ENCODE measurements at places on chromosomes 13 and 19. TPM values are rescaled to one million over a fixed set of nuclear protein-coding genes. Genes with fewer than 3 reads are reported as not detected.

Gene RPL21
- total RNA-seq, result 837 TPM

Gene FDX2
- total RNA-seq, result 26.2 TPM

Gene ZNF823
- total RNA-seq, result 6.1 TPM

Gene SLC25A41
- total RNA-seq, result not detected

Gene C1QTNF9B
- not detected for total RNA-seq

Gene NMRK2
- total RNA-seq, result not detected

Gene RFXAP
- 4.3 TPM for total RNA-seq

Gene ATP8A2
- 1.5 TPM for total RNA-seq

Gene C1QTNF9
- not detected for total RNA-seq

GRCh38 chr13:33349986-33350826 is 64.7 kb upstream of the STARD13 start:
- DNase-seq, result peak; percentile 93

DNA sequence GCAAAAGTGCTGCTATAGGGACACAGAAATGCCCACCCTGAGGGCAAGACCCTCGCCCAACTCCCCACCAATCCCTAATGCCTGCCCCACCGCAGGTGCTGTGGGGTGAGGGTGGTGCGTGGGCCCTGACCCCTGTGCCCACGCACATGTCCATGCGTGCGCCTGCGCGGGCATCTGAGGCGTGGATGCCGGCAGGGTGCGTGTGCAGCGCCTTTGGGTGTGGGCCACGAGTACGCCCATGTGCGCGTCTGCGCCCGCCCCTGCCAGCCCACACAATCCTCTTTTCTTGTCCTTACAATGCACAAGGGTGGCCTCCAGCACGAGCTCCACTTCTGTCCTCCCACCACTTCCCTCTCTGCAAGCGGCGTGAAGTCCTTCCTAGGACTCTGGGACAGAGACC is 14.3 kb downstream of the FUT6 start:
- no peak for DNase-seq

- no peak for DNase-seq
These were observed 41.3 kb upstream of the KCTD15 start for GRCh38 chr19:33755099-33756035.

GRCh38 chr13:79530270-79530669 is 49.3 kb downstream of the NDFIP2 start:
- DNase-seq, result no peak

- DNase-seq, result no peak
These were observed 126.9 kb downstream of the SIPA1L3 start for GRCh38 chr19:38033658-38034491.

DNA sequence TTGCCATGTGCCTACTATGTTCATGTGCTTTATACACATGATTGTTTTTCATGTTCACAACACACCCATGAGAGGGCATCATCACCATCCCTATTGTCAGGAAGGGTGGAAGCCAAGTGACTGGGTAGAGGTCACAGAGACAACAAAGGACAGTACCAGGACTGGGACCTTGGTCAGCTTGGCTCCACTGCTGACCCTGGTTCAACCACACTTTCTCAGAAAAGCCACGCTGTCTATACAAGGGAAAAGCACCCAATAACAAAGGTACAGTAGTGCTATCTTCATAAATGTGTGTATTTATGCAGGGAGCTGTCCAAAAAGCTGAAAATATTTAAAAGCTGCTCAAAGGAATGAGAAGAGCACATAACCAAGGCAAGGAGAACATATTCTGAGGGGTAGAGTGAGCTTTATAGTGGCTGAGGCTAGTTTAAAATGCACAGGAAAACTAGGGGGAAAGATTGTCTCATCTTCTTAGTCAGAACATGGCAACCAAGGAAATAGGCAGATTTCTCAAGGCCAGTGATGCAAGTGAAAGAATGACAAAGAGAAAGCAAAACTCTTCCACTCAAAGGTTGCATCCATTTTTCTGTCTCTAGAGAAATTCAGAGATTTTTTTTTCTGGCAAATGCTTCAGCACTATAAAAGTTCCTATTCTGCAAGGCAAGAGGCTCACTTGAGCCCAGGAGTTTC is 415.0 kb downstream of the FOXO1 start:
- no peak for DNase-seq

- no peak for DNase-seq
These were observed 96.7 kb upstream of the DIAPH3 start for GRCh38 chr13:60260440-60260839.

DNA sequence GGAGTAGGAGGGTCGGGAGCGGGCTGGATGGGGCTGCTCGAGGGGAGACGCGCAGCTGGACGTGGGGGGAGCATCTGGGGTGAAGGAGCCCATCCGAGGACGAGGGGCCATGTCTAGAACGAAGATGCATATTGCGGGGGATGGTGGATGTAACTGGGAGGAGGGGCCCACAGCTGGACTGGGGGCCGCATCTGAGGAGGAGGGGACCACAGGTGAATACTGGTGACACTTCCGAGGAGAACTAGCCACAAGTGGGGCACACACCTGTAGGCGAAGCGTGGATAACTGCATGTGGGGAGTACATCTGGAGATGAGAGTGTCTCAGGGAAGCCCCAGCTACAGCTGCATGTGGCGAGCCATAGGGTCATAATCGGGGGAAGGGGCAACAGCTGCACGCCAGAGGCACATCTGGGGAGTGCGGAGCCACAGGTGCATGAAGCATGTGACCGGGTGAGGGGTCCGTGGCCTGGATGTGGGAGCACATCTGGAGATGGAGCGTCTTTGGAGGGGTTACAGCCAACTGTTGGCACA is 402 bp downstream of the ZSWIM9 start:
- DNase-seq, result no peak

- no peak for DNase-seq
These were observed 79.5 kb upstream of the KL start for GRCh38 chr13:32936716-32937115.

GRCh38 chr19:1251330-1252220 is 3.2 kb downstream of the MIDN start:
- DNase-seq, result peak; percentile 84

DNA sequence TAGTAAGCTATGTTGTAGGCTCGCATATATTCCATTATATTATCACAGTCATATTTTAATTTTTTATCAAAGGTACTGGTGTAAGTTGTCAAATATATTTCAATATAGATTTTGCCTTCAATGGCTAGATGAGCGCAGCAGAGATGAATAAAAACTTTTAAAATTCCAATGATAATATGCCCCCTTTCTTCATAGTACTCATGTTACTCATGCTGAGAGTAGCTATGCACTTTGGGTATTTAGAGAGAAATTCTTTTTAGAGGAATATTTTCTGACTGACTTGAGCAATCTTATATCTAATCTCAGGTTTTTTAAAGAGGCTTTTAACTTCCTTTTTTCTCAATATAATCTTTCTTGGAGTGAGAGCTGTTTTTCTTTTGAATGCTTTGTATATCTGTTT is 11.4 kb downstream of the ZNF254 start:
- no peak for DNase-seq

- DNase-seq, result no peak
These were observed 117.6 kb upstream of the MCF2L start for GRCh38 chr13:112851107-112852038.

DNA sequence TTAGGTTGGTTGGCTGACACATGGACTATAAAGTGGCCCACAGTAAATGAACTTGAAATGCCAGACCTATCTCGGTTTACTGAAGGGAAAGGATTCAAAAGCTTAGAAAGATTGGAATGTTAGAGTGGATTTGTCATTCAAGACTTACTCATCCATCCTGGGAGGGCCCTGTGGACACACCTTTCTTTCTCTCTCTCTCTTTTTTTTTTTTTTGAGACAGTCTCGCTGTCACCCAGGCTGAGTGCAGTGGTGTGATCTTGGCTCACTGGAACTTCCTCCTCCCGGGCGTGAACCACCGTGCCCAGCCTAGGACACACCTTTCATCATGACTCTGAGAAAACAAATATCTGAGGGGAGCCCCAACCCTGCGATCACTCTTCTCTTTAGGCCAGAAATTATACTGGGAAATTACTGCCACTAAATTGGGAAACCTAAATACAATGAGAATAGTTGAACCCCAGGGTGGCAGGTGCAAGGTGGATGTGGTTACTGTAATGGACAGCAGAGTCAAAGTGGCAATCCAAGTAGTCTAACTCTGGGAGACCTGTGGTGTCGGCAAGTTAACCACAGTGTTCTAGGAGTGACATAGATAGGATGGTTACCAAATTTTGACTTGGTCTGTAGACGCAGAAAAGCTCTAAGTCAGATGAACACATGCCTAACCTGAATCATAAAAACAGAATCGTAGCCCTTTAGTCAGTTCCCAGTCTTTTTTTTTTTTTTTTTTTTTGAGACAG is 47.1 kb upstream of the ZMYM5 start:
- DNase-seq, result no peak

DNA sequence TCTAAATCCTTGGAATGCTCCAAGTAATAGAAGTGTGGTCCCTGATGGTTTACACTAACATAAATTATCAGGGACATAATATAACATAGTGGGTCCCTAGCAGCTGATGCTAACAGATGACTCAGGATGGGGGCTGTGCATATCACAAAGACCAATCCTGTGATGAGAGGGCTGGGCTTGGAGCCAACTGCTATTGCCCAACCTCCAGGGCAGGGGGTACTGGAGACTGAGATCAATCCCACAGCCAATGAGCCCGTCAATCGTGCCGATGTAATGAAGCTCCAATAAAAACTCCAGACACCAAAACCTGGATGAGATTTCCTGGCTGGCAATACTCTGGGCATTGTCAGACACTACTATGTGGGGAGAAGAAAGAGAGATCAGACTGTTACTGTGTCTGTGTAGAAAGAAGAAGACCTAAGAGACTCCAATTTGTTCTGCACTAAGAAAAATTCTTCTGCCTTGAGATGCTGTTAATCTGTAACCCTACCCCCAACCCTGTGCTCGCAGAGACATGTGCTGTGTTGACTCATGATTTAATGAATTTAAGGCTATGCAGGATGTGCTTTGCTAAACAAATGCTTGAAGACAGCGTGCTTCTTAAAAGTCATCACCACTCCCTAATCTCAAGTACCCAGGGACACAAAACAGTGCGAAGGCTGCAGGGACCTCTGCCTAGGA is 33.4 kb downstream of the ABCC4 start:
- DNase-seq, result no peak

DNA sequence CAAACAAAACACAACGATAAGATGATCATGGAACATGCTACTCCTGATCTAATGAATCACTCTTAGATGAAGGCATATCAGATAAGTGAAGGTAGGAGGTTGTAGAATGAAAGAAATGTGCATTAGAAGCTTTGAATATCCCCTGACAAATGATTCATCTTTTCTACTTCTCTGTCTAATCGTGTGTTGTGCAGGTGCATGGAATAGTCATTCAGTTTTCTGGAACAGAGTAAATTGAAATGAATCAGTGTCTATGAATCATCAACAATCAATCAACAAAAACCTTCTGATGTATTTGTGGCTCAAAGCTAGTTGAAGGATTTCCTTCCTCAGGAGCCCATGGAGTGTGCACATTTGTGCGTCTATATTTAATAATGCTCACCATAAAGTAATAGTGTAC is 1290.4 kb upstream of the PCDH20 start:
- no peak for DNase-seq

- DNase-seq, result peak; percentile 51
These were observed 29.0 kb downstream of the CARS2 start for GRCh38 chr13:110676595-110677587.

- DNase-seq, result no peak
These were observed 7.9 kb upstream of the RASA3 start for GRCh38 chr13:114140131-114140905.

GRCh38 chr19:30069535-30070197 is 127.6 kb downstream of the URI1 start:
- peak; percentile 43 for DNase-seq

GRCh38 chr13:93268327-93269028 is 41.9 kb downstream of the GPC6 start:
- no peak for DNase-seq

GRCh38 chr19:34145741-34146202 is 26.5 kb upstream of the LSM14A start:
- peak; percentile 32 for DNase-seq

- DNase-seq, result no peak
These were observed 25.3 kb upstream of the HOMER3 start for GRCh38 chr19:18966307-18966706.

GRCh38 chr13:45040622-45041021 is 51.3 kb downstream of the GPALPP1 start:
- DNase-seq, result no peak

DNA sequence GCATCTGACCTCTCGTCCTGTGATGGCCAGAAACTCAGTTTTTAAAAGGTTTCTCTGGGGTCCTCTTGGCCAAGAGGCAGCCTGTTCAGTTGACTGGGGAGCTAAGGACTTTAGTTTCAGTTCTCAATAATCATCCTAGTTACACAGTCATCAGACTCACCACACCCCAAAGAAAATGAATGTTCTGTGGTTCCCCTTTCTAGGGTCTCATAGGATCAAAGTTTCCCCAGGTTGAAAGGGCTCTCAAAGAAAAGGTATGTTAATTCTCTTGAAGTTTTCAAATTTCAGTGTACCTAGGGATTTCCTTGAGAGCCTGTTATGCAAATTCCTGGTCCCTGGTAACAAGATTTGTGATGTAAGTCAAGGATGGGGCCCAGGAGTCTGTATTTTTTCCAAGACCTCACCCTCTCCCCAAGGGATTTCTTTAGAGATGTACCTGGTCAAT is 94.9 kb downstream of the FAM216B start:
- no peak for DNase-seq

DNA sequence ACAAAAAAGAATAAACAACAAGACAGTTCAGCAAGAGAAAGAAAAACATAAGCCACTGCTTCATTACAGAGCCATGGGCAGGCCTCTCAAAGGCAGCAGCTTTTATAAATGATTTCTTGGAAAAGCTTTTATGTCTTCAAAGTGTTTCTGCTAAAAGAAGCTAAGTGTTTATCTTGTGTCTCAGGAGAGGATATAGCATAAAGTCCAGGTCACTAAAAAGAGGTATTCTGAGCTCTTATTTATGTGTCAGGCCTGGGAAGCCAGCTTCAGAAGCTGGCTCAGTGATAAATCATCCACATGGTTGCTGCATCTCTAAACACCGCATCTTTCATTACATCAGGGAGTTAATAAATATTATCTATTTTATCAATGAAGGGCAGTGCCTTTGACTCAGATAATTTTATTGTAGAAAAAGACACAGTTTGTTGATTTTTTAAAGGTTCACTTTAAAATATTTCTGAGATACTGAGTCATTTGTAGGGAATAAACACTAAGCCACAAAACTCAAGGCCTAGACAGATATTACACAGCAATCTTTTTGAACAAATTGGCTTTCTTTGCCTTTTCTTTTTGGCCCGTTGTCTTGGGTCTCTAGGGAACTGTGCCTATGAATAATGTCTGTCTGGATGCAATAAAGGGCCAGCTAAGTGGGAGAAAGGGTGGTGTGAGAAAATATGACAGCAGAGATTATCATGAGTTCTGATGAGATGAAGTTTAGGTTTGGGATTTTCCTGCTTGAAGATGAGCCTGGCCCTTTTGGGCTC is 1086.6 kb downstream of the UQCRFS1 start:
- DNase-seq, result no peak

- peak; percentile 33 for DNase-seq
These were observed 110.7 kb downstream of the SOX1 start for GRCh38 chr13:112177450-112178288.

DNA sequence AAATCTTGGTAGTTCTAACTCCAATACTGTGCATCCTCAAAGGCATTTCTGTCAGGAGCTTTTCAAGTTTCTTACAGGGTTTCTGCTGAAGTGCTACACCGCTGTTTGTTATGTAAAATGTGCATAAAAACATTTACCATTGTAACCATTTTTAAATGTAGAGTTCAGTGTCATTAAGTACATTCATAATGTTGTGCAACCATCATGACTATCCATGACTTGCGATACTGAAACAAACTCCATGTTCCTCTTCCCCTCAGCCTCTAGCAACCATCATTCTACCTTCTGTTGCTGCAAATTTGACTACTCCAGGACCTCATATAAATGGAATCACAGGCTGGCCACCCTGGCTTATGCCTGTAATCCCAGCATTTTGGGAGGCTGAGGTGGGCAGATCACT is 14.4 kb upstream of the SLC25A42 start:
- no peak for DNase-seq
